Tibial nerve (tissue), 4 donors: ENCODE measurements at places on chromosomes 11 and 22. TPM values are rescaled to one million over a fixed set of nuclear protein-coding genes. Genes with fewer than 3 reads are reported as not detected.

DNA sequence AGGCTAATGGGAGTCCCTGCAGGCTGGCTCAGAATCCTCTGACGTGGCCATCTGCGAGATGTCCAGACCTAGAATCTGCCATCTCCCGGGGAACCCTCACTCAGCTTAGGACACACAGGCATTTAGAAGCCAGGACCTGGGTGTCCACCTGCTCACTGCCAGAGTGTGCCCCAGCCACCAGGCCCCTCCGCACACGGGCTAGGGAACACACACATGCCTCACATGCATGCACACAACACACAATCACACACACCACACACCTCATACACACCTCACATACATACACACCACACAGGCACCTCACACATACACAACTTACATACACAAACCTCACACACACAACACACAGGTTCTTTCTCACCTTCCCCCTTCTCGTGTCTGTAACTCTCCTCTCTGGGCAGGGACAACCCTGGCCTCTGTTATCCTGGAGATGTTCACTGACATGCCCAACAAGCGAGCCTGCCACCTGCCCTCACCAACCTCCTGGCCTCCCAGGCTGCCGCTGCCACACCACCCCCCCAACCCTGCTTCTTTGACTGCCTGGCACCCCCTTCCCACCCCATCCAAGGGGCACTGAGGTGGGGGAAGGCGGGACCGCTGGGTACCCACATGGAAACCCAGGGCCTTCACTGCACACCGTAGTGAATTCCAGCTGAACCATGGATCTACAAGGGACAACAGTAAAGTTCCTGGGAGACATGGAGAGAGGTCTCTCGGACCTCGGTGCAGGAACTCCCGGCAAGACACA lies 38.1 kb downstream of the GNB1L start:
- no peak for DNase-seq

DNA sequence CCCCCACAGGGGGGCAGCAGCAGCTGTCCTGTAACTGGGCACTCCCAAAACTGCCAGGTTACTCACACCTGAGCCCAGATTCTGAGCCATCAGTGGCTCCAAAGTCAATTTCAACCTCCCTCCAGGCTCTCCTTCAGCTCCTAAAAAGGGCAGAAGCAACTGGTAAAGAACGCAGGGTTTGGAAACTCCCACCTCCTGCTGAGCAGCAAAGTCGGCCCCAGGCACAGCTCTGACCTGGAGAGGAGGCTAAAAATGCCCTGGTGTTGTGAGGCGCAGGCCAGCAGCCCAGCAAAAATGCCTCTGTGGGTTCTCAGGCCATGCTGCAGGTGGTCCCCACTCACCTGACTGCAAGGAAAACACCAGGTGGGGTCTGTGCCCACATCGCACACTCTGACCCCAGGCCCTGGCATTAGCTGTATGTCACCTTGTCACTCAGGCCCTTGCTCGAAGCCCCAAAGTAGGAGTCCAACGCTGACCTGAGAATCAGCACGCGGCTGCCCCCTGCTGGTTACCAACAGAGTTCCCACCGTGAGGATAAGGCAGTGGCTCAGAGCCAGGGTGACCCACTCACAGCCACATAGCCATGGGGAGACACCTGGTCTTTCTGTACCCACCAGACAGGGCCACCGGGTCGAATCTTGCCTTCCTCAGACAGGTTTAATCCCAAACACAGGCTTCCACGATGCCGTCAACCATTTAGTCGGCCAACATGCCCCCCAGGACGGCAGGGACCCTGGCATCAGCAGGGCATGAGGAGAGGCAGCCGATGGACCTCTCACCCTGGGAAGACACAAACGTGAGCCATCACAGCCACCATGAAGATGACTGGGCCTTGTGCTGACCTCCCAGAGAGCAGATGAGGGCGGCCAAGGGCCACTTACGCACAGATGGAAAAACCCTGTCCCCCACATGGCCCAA lies 11.1 kb downstream of the POLR3H start:
- peak; percentile 59 for DNase-seq

GRCh38 chr11:76617553-76618265 lies 52.8 kb downstream of the LRRC32 start:
- no peak for DNase-seq

DNA sequence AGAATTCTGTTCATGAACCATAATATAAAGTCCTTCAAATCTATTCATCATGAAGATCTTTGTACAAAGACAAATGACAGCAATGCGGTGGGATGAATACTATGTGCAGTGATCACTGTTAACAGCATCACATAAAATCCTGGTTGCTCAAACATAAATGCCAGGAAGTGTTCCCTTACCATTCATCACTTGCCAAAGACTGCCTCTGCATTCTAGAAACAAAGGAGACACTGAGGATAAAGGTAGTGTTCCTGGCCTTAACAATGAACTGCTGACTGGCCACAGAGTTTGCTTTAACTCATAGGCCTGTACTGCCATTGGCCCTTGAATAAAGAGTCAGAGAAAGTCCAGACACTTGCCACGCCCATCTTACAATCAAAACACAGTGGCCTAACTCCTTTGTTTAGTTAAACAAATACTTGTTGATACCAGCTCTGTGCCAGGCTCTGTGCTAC lies 29.5 kb downstream of the C2CD3 start:
- DNase-seq = no peak

The BEST1 gene
- total RNA-seq = 53.2 TPM

The MFRP gene
- total RNA-seq = not detected

DNA sequence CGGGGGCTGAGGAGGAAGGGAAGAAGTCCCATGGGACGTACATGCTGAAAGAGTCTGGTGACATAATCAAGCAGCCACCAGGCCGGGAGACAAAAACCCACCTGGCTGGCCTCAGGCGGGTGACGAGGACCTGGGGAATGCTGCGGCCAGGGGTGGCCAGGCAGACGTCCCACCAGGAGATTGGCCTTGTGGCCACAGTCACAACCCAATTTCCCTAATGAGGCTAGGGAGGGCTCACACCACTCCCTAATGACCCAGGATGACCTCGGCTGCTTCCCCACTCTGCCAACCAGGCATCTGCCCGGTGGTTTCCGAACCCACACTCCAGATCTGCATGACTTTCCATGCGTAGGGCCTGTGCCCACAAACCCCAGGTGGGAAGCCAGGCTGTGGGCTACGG lies 66.9 kb downstream of the SCUBE1 start:
- DNase-seq = no peak

The HARBI1 gene
- total RNA-seq = 2.1 TPM

DNA sequence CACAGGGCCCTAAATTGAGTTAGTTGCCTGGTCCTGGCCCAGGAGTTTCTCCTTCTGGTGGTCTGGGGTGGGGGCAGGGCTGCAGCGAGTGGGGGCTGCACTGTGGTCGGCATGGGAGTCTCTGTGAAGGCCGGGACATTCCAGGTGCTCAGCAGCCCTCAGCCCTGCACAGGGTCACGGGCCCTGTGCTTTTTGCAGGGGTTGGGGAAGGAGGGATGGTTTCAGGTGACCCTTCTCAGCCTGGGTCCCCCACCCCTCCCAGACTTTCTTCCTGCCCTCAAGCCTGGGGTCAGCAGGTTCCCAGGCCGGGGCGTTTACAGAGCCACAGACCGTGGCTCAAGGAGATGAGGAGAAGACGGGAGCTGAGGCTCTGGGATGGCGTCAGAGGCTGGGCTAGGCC lies 7.8 kb downstream of the EMID1 start:
- no peak for DNase-seq

DNA sequence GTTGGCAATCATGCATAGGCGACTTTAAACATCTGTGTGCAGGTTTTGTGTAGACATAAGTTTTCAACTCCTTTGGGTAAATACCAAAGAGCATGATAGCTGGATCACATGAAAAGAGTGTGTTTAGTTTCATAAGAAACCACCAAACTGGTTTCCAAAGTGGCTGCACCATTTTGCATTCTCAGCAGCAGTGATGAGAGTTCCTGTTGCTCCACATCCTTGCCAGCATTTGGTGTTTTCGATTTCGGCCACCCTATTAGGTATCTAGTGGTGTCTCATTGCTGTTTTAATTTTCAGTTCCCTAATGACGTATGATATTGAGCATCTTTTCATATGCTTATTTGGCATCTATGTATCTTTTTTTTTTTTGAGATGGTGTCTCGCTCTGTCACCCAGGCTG lies 62.8 kb upstream of the CCND1 start:
- DNase-seq = no peak

DNA sequence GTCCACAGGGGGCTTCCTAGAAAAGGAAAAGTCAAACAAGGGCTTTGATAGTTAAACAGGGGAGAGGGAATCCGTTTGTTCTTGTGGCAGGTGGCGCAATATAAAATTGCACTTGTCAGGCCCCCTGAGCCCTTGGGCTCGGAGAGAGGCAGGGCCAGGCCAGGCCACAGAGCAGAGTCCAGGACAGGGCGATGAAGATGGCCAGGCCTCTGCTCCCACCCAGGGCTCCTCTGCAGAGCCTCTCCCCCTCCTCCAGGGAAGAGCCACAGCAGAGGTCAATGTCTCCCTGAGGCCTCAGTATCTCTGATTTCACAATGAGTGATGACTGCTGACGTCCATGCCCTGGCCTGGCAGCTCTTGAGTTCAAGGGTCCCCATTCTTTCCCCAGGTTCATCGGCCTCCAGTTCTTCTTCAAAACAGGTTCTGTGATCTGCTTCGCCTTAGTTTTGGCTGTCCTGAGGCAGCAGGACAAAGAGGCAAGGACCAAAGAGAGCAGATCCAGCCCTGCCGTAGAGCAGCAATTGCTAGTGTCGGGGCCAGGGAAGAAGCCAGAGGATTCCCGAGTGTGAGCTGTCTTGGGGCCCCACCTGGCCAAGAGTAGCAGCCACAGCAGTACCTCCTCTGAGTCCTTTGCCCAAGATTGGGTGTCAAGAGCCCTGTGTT lies 36.4 kb upstream of the TPBGL start:
- no peak for DNase-seq

The C11orf87 gene
- total RNA-seq = 0.87 TPM

GRCh38 chr11:96113193-96113681 lies 189.3 kb upstream of the MTMR2 start:
- no peak for DNase-seq
